Aorta (tissue), 5 donors: ENCODE measurements at places on chromosomes 4 and X. TPM values are rescaled to one million over a fixed set of nuclear protein-coding genes. Genes with fewer than 3 reads are reported as not detected.

DNA sequence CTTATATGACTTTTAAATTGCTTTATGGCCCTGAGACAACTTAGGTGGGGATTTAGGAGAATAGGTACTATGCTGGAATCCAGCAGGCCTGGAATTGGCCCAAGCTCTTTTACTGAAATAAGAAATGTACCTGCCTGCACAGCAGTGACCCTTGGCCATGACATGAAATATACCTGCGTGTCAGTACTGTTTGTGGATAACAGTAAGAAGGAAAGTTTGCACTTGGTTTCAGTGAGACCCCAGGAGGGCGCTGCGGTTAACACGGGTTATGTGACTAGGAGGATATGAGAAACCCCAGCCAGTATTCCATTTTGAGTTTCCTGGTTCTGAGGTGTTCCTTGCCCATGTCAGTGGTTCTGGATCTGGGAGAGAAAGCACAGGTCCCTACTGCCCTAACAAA lies 5.3 kb downstream of the MTM1 start:
- no peaks in the 10 kb centered on the region for H3K4me1 ChIP-seq
- H3K27ac ChIP-seq = no peak overlapping the region
- H3K36me3 ChIP-seq = no peaks in the 10 kb centered on the region

DNA sequence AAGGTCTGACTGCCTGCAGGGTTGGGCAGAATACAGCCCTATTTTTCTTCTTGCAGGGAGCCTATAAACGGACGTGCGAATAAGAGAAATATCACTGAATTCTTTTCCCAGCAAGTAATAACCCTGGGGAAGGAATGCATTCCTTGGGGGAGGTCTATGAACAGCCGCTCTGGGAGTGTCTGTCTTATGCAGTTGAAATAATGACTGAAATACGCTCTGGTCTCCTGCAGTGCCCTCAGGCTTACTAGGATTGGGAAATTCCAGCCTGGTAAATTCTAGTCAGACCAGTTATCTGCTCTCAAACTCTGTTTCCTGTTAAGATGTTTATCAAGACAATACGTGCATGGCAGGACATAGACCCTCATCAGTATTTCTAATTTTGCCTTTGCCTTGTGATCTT lies 72.1 kb upstream of the FAM241A start:
- no peaks in the 10 kb centered on the region for H3K36me3 ChIP-seq
- no peak overlapping the region for H3K4me3 ChIP-seq
- H3K27me3 ChIP-seq = no peaks in the 10 kb centered on the region

- H3K4me3 ChIP-seq = no peak overlapping the region
- no peak overlapping the region for H3K27ac ChIP-seq
- H3K27me3 ChIP-seq = no peaks in the 10 kb centered on the region
- no peaks in the 10 kb centered on the region for H3K4me1 ChIP-seq
- DNase-seq = no peak
These were observed 28.4 kb downstream of the CD99L2 start for GRCh38 chrX:150870029-150870428.

DNA sequence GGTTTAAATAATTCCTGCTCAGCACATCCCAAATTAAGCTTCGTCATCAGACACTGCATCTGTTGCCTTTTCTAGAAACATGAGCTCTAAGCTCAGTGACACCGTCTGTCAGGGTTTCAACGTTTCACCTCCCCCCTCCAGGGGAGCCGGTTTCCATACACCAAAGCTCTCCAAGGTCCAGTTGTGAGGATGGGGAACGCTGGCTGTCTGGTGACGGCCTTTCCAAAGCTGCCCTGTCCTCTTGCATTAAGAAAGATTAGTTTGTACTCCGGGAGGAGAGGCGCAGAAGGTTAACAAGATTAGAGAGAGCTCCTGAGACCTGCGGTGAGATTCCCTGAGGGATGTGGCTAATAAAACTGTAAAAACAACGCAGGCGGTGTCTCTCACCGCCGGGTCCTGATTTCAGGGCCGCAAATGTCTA lies 43.2 kb downstream of the ASMT start:
- no peak overlapping the region for H3K27ac ChIP-seq
- no peaks in the 10 kb centered on the region for H3K27me3 ChIP-seq
- no peak overlapping the region for H3K4me3 ChIP-seq
- peak; percentile 39 for DNase-seq

GRCh38 chr4:41394481-41394894 lies 137.8 kb downstream of the UCHL1 start:
- no peak for DNase-seq
- H3K27ac ChIP-seq = no peak overlapping the region
- peaks cover 15% of the 10 kb centered on the region for H3K4me1 ChIP-seq
- no peaks in the 10 kb centered on the region for H3K36me3 ChIP-seq
- H3K4me3 ChIP-seq = no peak overlapping the region

- H3K27ac ChIP-seq = no peak overlapping the region
- no peaks in the 10 kb centered on the region for H3K4me1 ChIP-seq
- H3K36me3 ChIP-seq = no peaks in the 10 kb centered on the region
- no peak for DNase-seq
These were observed 23.6 kb downstream of the CHST7 start for GRCh38 chrX:46597208-46597607.

- no peaks in the 10 kb centered on the region for H3K4me1 ChIP-seq
- H3K27me3 ChIP-seq = no peaks in the 10 kb centered on the region
- no peak overlapping the region for H3K27ac ChIP-seq
- no peaks in the 10 kb centered on the region for H3K36me3 ChIP-seq
- H3K4me3 ChIP-seq = no peak overlapping the region
- DNase-seq = no peak
These were observed 52.8 kb downstream of the FBXO8 start for GRCh38 chr4:174230680-174231079.

DNA sequence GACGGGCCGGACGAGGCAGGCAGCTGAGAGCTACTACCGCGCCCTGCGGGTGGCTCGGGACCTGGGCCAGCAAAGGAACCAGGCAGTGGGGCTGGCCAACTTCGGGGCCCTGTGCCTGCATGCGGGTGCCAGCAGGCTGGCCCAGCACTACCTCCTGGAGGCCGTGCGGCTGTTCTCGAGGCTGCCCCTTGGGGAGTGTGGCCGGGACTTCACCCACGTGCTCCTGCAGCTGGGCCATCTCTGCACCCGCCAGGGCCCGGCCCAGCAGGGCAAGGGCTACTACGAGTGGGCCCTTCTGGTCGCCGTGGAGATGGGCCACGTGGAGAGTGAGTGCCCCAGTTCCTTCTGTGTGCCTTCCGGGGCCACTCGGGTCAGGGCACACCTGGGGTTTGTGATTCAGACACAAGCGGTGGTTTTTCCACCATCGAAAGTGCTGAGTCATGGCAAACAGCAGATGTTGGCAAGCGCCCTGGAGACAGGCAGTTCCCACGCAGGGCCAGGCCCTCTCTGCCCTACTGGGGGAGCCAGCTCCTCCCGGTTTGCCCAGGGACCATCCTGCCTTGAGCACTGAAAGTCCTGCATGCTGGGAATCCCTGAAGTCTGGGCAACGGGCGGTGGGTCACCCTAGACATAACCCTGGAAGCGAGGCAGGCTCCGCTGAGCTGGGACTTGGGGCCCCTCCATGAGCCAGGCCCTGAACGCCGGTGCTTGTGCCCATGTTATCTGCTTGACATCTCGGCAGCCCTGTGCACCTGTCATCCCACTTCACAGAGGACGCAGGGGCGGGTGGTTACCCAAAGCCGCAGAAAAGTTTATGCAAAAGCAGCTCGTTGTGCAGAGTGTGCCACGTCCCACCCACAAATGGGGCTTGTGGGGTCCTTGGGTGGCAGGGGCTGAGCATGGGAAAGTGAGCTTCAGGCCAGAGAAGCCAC lies 29.5 kb downstream of the SH3TC1 start:
- no peak overlapping the region for H3K27ac ChIP-seq
- DNase-seq = no peak
- H3K27me3 ChIP-seq = no peaks in the 10 kb centered on the region
- no peaks in the 10 kb centered on the region for H3K4me1 ChIP-seq
- H3K36me3 ChIP-seq = no peaks in the 10 kb centered on the region

- H3K36me3 ChIP-seq = no peaks in the 10 kb centered on the region
- no peaks in the 10 kb centered on the region for H3K4me1 ChIP-seq
- no peaks in the 10 kb centered on the region for H3K27me3 ChIP-seq
- no peak overlapping the region for H3K4me3 ChIP-seq
These were observed 84.8 kb upstream of the PAQR3 start for GRCh38 chr4:79023799-79024770.

DNA sequence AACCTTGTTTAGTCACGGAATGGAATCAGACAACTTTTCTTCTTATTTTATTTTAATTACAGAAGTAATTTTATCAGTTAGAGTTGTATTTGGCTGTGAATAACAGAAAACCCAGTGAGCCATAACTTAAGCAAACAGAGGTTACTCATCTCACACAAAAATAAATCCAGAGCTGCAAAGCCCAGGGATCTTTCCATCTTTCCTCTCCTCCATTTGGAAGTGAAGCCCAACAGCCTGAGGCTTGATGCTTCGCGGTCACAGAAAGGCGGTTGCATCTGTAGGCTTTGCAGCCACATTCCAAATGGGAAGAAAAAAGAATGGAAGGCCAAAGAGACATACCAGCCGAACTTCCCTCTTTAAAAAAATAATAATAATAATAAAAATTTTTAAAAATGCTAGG lies 22.6 kb downstream of the CHRNA9 start:
- no peak for DNase-seq
- no peaks in the 10 kb centered on the region for H3K36me3 ChIP-seq
- H3K4me1 ChIP-seq = no peaks in the 10 kb centered on the region
- no peak overlapping the region for H3K27ac ChIP-seq
- no peaks in the 10 kb centered on the region for H3K27me3 ChIP-seq

Gene SNX12
- 50.2 TPM for total RNA-seq

Gene HSFX1
- total RNA-seq = 2.2 TPM

Gene VEGFC
- total RNA-seq = 20.2 TPM

Gene GLRA3
- total RNA-seq = not detected

Gene IRF2
- total RNA-seq = 37.1 TPM

Gene CENPVL1
- not detected for total RNA-seq

Gene GPM6B
- total RNA-seq = 16.6 TPM

Gene MAGEE2
- 0.69 TPM for total RNA-seq

Gene ADH6
- 0.26 TPM for total RNA-seq

Gene FGF5
- not detected for total RNA-seq

Gene ODAPH
- not detected for total RNA-seq

Gene PCDH10
- total RNA-seq = 15.1 TPM

Gene PDE6B
- total RNA-seq = 1.9 TPM

Gene ATOH1
- not detected for total RNA-seq

Gene MGAT4D
- total RNA-seq = not detected
